Ammon's horn (tissue), 1 donor: ENCODE measurements at places on chromosomes 4 and X.

- no peak for DNase-seq
Measured at GRCh38 chrX:15930585-15930984, 76.0 kb upstream of the AP1S2 start.

- DNase-seq: peak; percentile 33
Measured at GRCh38 chrX:110146521-110146920, 143.6 kb downstream of the TMEM164 start.

DNA sequence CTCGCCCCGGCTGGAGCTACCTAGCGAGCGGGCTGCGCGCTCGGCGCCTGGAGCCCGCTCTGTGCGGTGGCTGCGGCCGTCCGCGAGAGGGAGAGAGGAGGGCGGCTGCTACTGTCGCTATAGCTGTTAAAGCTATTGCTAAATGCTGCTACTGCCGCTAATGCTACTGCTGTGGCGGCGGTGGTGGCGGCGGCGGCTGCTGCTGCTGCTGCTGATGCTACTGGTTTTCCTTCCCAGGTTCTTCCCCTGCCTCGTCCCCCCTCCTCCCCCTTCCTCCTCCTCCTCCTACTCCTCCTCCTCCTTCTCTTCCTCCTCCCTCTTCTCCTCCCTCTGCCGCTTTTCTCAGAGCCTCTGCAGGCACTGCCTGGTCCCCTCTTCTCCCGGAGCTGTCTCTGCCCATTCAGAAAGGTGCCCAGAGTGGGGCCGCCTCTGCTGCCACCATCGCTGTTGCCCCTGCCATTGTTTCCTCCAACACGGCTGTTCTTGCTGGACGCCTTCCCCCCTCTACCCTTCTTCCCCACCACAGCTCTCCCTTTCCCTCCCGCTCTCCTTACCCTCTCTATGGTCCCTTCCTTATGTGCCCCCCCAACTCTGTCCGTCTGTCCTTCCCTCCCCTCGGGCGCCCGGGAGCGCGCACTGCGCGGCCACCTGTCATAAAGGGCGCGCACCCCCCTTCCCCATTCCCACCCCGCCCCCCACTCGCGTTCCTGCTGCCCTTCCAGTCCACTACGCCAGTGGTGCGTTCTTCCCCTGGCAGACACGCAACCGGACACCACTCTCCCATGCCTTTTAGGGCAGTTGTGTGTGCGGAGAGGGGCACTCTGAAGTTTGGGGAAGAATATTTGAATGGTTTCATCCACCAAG, at the start of gene NEXMIF:
Gene NEXMIF (minus strand): TSS at position 228 of the 864 bp plus-strand sequence.
- no peak for DNase-seq

DNA sequence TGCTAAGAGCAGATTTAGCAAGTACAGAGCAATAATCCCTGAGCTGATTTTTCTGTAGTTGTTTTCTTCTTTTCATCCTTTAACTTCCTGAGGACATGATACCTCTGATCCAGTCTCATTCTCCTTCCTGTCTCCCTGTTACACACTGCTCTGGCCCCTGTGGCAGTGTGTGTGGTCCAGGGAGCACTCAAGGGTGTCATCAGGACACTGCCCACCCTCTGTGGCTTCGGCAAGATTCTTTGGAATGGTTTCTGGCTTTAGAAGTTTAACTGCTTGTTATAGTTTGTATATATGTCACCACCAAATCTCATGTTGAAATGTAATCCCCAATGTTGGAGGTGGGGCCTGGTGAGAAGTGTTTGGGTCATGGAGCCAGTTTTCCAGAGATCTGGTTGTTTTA, 637.3 kb downstream of the BCOR start:
- DNase-seq: no peak

DNA sequence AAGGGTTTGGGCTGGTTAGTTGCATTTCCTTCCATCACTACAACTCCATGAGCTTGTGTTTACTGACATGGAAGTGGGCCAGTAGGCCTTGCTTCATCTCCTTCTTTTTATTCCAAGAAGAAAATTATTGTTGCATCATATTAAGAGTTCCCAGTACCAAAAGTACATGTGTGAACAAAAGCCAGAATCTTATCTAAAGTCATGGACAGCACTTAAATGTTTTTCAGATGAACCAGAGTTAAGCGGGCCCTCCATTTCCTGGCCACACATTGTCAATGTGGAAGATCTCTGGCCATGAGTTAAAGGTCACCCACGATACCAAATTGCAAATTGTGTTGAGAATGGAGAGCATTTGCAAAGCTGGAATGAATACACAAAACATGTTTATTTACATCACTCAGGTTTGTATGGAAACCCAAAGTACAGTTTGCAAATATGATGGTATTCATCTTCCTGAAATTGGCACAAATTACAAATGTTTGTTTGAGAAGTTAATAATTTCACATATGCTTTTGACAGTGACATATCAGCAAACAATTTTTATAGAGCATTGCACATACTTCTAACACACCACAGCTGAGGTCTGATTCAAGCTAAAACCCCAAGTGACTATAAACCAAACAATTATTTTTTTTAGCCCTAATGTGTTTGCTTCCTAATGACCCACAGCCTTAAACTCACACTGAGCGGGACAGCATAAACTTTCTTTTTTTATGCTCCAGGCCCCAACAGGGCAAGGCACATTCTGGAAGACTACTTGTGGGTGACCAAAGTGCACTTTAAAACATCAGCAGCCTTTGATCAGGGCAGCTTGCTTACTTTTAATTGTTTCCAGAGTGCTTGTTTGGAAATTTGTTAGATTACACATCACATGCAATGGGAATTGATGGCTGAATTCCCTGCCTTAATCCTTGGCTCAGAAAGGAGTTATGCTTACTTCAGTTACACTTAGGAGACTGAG, 502.9 kb upstream of the SLIT2 start:
- no peak for DNase-seq

DNA sequence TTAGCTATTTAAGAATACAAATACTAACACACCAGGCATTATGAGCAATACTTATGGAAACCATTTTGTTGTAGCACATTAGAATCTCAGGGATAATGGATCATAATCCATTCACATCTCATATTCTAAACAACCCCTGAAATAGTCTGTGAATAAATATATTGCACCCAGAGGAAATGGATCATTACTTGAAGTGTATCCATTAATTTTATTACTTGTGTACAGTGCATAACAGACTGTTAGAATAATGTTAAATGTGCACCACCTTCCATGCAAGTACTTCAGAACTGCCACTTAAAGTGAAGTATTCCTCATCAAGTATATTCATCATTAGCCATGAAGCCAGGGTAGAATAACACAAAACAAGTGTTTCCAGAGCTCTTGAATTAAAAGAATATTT, 715.5 kb downstream of the DMD start:
- DNase-seq: no peak

GRCh38 chrX:108268434-108269080, 169.7 kb downstream of the COL4A6 start:
- DNase-seq: peak; percentile 1

GRCh38 chr4:114088481-114088880, 109.0 kb upstream of the ARSJ start:
- no peak for DNase-seq

GRCh38 chr4:139611391-139611790, 54.2 kb upstream of the MGST2 start:
- no peak for DNase-seq

GRCh38 chr4:7960790-7961655, 21.4 kb upstream of the AFAP1 start:
- DNase-seq: no peak

DNA sequence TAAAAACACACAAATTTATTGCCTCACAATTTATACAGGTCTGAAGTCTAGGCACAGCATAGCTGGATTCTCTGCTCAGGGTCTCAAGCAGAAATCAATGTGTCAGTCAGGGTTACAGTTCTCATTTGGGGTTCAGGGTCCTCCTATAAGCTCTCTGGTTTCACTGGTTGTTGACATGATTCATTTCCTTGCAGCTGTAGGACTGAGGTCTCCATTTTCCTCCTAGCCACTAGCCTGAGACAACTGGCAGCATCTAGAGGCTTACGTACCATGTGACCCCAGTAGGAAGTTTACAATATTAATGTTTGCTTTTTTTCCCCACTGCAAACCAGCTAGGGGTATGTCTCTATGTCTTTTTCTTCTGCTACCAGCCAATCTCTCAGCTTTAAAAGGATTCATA, 102.5 kb downstream of the CPEB2 start:
- DNase-seq: no peak

GRCh38 chr4:35970366-35970960, 273.9 kb downstream of the ARAP2 start:
- no peak for DNase-seq

GRCh38 chr4:16609170-16609758, 289.2 kb downstream of the LDB2 start:
- no peak for DNase-seq

- no peak for DNase-seq
Measured at GRCh38 chrX:125782184-125782583, 383.9 kb downstream of the DCAF12L2 start.
